ENCODE measurements at places on chromosomes 6 and 20.

DNA sequence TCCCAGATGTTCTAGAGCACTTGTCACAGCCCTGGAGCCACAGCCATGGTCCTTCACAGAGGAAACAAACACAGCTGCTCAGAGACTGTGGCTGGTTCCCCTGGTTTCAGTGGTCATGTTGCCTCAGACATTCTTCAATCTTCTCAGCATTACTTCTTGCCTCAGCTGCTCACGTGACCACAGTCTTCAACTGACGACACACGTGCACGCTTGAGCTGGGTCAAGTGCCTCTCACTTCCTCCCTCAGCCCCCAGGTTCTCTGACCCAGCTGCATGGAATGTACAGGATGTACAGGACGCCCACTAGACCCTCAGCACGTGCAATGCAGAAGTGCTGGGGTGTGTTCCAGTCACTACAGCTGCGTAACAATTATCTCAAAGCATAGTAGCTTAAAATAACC is 159.8 kb upstream of the GGTLC1 start:
- DNase-seq: peak; percentile 10

DNA sequence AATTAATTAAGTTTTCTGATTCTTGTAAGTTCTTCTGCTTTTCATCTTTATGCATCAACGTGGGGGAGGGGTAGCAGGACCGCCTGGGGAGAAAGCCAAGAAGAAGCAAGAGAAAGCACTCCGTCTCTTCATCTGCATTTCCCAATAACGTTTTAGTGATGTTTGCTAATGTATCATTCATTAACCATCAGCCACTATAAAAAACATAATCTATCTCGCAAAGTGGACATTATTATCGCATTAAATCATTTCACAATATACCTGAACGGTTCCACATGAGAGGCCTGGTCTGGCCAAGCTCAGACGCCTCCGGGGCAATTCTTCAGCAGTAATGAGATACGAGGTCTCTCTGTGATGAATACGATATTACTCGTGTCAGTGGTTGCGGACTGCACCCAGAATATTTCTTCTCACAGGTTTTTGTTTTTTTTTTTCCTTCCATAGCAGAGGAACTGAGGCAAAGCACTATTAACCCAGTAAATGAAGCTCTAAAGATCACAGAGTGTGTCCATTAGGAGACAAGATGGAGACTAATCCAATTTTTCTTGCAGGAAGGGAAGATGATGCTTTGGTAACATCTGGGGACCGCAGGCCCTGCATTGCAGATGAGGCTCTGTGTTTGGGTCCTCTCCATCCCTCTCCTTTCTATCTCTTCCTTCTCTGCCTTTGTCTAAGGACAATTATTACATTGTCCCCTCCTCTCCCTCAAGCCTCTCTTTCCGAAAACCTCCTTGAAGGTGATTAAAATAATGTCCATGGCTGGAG is 156.1 kb downstream of the SLC35B3 start:
- no peak for DNase-seq

- DNase-seq: no peak
Observed at GRCh38 chr20:51389543-51390264, 152.8 kb downstream of the NFATC2 start.

- no peak for DNase-seq
Observed at GRCh38 chr6:111159633-111160032, 72.3 kb downstream of the SLC16A10 start.

- DNase-seq: no peak
Observed at GRCh38 chr20:59137532-59137931, 26.1 kb upstream of the ZNF831 start.

DNA sequence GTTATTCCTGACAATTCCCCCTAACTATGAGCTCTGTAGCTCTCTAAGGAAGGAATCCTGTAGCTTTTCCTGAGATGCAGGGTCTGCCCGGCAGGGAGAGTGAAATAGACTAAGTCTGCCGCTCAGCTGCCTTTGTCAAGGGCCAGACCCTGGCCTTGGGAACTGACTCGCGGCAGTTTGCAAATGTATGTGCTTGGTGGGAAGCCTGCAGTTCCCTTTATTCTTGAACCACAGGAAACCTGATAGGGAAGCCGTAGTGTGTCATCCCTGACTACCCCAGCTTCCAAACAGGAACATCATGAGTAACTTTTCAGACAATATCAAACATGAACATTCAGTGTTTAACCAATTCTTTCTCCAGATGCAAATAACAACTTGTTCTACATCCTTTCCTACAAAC is 78.7 kb upstream of the IFNGR1 start:
- DNase-seq: no peak

- DNase-seq: no peak
Observed at GRCh38 chr6:1729133-1729749, 119.5 kb downstream of the FOXC1 start.

DNA sequence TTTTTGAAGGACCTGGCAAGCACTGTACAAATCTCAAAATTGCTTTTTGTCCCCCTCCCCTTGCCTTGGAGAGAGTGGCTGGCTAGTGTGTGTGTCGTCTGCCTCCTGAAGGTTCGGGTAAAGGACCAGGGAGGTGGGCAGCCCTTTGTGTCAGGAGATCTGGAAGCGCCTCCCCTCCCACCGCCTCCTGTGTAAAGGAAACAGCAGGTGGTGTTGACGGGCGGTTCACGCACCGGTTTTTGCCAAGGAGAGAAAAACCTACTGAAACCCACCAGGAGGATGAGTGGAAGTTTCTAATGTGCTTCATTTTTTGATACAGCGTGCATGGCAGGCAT is 1.2 kb downstream of the ENTPD6 start:
- DNase-seq: no peak

DNA sequence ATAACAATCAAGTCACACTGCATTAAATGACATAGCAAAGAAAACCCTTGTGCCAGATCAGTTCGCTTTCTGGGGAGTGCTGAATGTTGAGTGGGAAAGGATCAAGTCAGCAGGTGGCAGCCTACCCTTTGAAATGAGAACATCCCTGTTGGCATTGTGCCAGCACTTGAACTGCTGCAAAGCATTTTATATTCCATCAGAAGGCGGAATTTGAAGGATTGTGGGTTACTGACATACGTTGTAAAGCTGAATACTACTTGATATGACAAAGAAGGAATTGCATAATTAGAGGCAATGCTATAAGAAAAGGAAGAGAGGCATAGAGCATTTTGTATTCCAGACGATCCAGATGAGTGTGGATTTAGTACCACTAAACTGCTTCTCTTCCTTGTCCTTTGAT is 26.5 kb downstream of the BCKDHB start:
- DNase-seq: peak; percentile 21

- no peak for DNase-seq
Observed at GRCh38 chr6:140806431-140806830, 1326.3 kb upstream of the GJE1 start.

DNA sequence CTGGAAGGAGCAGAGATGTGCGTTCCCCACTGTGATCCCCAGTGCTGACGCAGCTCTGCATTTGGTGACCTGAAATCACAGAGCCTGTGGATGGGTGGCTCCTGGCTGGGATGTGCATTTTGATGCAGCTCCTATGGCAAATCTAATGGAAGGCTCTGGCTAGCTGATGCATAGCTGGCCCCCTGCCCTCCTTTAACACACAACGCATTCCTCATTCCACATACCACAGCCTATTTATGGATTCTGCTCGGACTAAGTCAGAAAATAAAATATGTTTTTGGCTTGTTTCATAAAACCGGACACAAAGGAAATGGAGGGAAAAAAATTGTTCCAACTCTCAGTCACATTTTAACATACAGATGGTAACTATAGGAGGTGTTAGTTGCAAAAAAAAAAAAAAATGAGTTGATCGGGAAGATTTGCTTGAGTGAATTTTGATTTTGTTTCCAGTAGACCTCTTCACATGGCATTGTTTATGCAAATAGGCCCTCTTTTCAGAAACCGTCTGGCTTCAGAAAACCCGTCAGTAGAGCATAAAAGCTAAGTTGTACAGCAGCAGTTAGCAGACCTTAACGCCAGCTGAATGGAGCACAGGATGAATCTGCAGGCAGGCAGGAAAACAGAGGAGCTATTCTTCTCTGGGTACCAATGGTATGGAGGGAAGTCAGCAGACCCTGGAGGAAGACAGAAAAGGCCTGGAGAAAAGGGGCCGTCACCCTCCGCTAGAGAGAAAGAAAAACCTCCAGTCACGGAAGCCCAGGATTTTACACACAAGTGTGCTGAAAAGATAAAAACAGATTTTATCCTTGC is 215.4 kb downstream of the HDGFL1 start:
- DNase-seq: no peak

- no peak for DNase-seq
Observed at GRCh38 chr20:33658929-33659328, 3.2 kb upstream of the C20orf144 start.

DNA sequence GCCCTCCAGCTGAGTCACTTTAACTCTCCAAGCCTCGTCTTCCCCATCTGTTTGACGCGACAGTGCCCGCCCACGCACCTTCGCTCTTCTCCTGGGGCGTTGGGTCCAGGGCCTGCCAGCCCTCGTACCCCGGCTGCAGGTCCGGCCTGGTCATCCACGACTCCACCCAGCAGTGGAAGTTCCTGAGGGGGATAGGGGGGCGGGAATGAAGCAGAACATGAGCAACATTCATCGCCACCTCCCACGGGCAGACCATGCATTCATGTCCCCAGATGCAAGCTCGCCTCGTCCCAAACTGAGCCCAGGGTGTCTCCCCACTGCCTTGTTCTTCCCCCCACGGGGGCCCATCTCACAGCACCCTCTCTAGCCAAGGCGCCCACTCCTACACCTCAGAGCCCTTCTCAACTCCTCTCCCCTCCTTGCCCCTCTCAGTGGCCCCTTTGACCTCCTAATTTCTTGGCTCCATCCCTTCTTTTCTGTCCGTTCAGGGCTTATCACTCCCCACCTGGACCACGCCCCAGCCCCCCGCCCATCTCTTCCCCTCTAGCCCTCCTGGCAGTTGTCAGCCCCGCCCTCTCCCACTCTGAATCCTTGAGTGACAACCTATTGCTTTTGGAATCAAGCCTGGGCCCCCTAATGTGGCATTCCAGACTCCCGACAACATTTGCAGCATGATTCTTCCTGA is 23.7 kb downstream of the TGM2 start:
- no peak for DNase-seq

- DNase-seq: no peak
Observed at GRCh38 chr20:13336308-13337089, 115.4 kb downstream of the ISM1 start.

- no peak for DNase-seq
Observed at GRCh38 chr6:63740709-63741108, 105.1 kb downstream of the PHF3 start.

Data from CD4-positive, alpha-beta T cell treated with Interleukin-2 at 100 ng/mL for 4 hours (primary cell).